ENCODE measurements at places on chromosomes 7 and 10. TPM values are rescaled to one million over a fixed set of nuclear protein-coding genes. Genes with fewer than 3 reads are reported as not detected.

Gene ADCY1
- polyA plus RNA-seq = 3.0 TPM

Gene CNPY1
- not detected for polyA plus RNA-seq

Gene PWWP2B
- 8.2 TPM for polyA plus RNA-seq

Gene MINDY4
- polyA plus RNA-seq = 10.8 TPM

Gene C10orf67
- 1.9 TPM for polyA plus RNA-seq

Gene SPDYE16
- 1.0 TPM for polyA plus RNA-seq

Gene ABCC2
- polyA plus RNA-seq = 9.8 TPM

Gene ZFAND2A
- 22.8 TPM for polyA plus RNA-seq

Gene GDF10
- 1.1 TPM for polyA plus RNA-seq

Gene PPP1R3A
- polyA plus RNA-seq = not detected

Gene NPC1L1
- polyA plus RNA-seq = 3.2 TPM

Gene C10orf105
- polyA plus RNA-seq = 0.06 TPM

Gene SPACDR
- polyA plus RNA-seq = 0.82 TPM

Measured in right renal cortex interstitium (tissue), 3 donors.